Calu3 (cell line): ENCODE measurements at places on chromosomes 4 and X.

GRCh38 chr4:87299898-87300297 lies 22.8 kb downstream of the HSD17B13 start:
- no peak for DNase-seq

- no peak for DNase-seq
Observed at GRCh38 chrX:117839544-117839943, 277.1 kb downstream of the KLHL13 start.

GRCh38 chrX:134694333-134695322 lies 36.4 kb upstream of the PLAC1 start:
- no peak for DNase-seq

DNA sequence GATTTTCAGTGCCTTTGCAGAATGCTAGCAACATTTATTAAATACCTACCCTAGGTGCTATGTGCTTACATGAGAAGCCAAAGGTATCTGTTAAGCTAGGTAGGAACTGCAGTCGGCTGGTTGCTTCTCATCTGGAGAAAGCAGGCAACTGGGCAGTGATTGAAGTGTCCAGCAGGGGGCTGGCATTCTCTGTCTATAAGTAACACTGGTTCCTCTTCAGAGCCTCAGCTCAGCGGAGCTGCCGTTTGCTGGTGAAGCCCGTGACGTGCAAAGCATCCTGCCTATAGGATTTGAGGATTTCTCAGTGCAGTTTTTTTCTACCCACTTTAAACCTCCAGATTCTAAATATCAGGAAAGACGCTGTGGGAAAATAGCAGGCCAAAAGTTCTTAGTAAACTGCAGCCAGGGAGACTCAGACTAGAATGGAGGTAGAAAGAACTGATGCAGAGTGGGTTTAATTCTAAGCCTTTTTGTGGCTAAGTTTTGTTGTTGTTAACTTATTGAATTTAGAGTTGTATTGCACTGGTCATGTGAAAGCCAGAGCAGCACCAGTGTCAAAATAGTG lies at the start of gene GRPR:
Gene GRPR (plus strand): TSS at position 344 of the 565 bp plus-strand sequence. CDS start 389 bp downstream, outside the sequence.
- peak; percentile 79 for DNase-seq

GRCh38 chrX:150958177-150958576 lies 25.0 kb upstream of the HMGB3 start:
- no peak for DNase-seq

- no peak for DNase-seq
Observed at GRCh38 chr4:26289401-26289800, 31.4 kb upstream of the RBPJ start.

GRCh38 chrX:35380808-35381700 lies 417.1 kb upstream of the MAGEB16 start:
- DNase-seq: no peak

- no peak for DNase-seq
Observed at GRCh38 chr4:77617203-77617602, 11.6 kb downstream of the CXCL13 start.

GRCh38 chr4:100609810-100610209 lies 92.0 kb upstream of the EMCN start:
- DNase-seq: no peak

- peak; percentile 59 for DNase-seq
Observed at GRCh38 chr4:10015140-10015753, 6.0 kb downstream of the SLC2A9 start.

DNA sequence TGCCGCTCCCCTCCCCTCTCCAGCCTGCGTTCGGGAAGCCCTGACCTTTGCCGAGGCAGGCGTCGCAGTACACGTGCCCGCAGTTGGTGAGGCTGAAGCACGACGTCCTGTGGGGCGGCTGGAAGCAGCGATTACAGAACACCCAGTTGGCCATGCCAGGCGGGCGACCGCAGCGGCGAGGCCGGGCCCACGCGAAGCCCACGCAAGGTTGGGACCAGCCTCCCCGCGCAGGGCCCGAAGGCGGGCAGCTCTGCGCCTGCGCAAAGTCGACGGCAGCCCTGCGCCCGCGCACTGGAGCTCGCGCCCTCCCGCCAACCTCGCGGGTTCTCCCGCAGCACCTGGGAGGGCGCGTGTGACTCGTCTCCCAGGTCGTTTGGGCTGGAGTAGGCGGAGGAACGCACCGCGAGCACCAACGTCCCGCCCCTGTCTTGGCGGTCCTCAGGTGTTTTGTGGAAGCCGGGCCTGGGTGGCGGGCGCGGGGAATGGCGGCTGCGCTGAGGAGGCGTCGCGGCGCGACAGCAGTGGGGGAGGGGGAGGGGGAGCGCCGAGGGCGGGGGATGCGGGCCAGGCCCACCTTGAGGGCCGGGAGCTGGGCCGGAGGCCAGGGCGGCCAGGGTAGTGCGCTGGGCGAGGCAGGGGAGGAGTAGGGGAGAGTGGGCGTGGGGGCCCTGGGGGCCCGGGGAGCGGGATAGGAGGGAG lies at the start of gene RNF212:
Gene RNF212 (minus strand): TSS at position 254 of the 699 bp plus-strand sequence. CDS start 100 bp downstream, at position 154.
- no peak for DNase-seq

GRCh38 chr4:17265653-17266052 lies 246.2 kb downstream of the QDPR start:
- no peak for DNase-seq

DNA sequence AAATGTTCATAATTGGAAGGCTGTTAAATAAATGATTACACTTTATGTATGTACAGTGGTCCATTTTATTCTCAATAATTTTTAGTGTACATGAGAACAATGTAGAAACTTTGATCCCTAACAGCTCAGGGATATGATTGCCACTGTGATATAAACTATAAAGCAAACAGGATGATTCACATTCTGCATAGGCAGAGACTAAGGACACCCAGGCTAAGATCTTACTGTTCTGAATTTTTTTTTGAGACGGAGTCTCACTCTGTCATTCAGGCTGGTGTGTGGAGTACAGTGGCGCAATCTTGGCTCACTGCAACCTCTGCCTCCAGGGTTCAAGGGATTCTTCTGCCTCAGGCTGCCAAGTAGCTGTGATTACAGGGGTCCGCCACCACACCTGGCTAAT lies 186.6 kb downstream of the PDGFC start:
- no peak for DNase-seq

GRCh38 chr4:38639242-38639641 lies 24.8 kb upstream of the KLF3 start:
- no peak for DNase-seq

- no peak for DNase-seq
Observed at GRCh38 chr4:142528433-142528832, 317.7 kb downstream of the INPP4B start.

DNA sequence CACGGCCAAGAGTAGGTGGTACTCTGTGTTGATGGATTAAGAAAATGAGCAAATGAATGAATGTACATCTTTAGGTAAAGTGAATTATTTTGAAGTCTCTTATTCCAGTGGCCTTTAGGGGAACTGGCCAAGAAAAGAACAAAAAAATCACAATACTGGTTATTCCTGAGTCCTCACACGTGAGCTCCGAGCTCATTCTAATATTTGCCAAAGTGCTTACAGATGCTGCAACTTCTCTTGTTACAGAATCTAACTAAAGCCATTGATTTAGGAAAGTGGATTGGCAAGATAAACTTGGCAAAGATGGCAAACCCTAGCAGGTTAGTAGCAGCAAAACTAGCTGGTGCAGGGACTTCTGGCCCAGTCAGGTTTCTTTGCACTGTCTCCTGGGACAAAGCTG lies 37.6 kb downstream of the IDS start:
- DNase-seq: no peak

DNA sequence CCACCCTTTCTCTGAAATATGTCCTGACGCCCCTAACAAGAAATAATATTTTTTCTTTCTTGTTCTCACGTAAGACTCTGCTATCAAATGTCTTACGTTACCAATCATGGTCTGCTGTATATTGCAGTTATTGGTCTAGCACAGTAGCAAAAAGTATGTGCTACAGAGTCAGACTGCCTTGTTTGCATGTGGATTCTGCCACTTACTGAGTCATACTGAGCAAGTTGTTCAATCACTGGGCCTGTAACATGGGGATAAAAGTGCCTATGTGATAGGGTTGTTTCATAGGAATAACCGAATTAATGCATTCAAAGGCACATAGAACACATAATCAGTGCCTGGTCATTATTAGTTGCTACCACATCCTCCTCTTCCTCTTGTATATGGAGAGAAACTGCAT lies 14.1 kb downstream of the RPGR start:
- DNase-seq: no peak

DNA sequence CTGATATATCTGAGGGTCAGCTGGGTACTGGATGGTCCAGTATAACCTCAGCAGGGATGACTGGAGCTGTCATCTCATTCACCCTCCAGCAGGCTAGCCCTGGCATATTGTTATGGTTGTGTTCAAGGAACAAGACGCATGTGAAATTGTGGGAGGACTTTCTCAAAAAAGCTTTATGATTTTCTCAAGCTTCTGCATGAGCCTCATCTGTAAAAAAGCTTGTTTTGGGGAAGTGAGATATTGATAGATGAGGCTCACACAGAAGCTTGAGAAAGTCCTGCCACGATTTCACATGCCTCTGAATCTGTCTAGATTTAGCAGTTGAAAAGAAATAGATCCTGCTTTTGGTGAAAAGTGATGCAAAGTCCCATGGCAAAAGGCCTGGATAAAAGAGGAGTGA lies 93.4 kb downstream of the SPCS3 start:
- DNase-seq: no peak

GRCh38 chr4:181202240-181202639 lies 1041.0 kb upstream of the TENM3 start:
- DNase-seq: no peak
